ENCODE measurements at places on chromosomes 13 and 19. TPM values are rescaled to one million over a fixed set of nuclear protein-coding genes. Genes with fewer than 3 reads are reported as not detected.

Gene EDNRB
- polyA plus RNA-seq = 11.0 TPM

Gene CDC42EP5
- 12.8 TPM for polyA plus RNA-seq

Gene CALR3
- polyA plus RNA-seq = 0.07 TPM

Gene FGF14
- 0.32 TPM for polyA plus RNA-seq

Gene PRR20C
- polyA plus RNA-seq = not detected

Gene PSG3
- not detected for polyA plus RNA-seq

Gene RASGRP4
- 1.7 TPM for polyA plus RNA-seq

Gene BICRA
- polyA plus RNA-seq = 2.2 TPM

Gene ARMC6
- 25.8 TPM for polyA plus RNA-seq

Gene SERPINE3
- polyA plus RNA-seq = not detected

Gene KLK15
- 0.07 TPM for polyA plus RNA-seq

Gene SIGLEC12
- polyA plus RNA-seq = 2.4 TPM

DNA sequence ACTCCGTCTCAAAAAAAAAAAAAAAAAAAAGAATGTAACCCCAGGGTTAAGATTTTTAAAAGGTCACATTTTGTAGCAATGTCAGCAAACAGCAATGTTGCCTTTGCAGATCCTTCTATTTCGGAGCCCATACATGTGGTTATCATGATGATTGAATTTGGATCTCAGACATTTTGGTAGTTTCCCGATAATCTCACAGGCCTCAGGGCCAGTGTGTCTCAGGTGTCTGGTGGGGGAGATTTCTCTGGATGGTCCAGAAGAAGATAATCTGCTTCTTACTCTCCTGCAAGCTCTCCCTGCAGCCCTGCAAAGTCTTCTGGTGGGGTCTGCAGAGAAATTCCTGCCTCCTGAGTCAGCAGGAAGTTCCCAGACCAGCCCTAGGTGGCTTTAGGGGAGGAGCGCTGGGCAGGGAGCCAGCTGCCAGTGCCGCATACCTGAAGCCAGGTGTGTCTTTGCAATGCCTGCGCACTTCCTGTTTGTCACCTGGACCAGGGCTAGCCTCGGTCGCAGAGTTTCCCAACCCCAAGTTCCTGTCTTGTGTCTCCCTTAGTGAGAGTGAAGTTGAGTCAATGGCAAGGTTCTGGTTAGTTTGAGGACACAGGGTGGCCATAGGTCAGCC is 1.4 kb downstream of the SH2D3A start:
- H3K27me3 ChIP-seq = no peaks in the 10 kb centered on the region
- H3K27ac ChIP-seq = peak overlapping the region; percentile 93
- H3K36me3 ChIP-seq = no peaks in the 10 kb centered on the region
- peaks cover 6% of the 10 kb centered on the region for H3K4me1 ChIP-seq
- H3K4me3 ChIP-seq = no peak overlapping the region

DNA sequence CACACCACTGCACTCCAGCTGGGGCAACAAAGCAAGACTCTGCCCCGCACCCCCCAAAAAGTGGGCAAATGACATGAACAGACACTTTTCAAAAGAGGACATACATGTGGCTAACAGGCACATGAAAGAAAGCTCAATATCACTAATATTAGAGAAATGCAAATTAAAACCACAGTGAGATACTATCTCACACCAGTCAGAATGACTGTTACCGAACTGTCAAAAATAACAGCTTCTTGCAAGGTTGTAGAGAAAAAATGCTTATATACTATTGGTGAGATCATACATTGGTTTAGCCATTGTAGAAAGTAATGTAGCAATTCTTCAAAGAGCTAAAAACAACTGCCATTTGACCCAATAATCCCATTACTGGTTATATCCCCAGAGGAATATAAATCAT is 99.5 kb upstream of the SPATA13 start:
- H3K36me3 ChIP-seq = no peaks in the 10 kb centered on the region
- H3K4me1 ChIP-seq = peaks cover 10% of the 10 kb centered on the region
- no peak overlapping the region for H3K27ac ChIP-seq
- no peak for DNase-seq
- H3K27me3 ChIP-seq = no peaks in the 10 kb centered on the region

DNA sequence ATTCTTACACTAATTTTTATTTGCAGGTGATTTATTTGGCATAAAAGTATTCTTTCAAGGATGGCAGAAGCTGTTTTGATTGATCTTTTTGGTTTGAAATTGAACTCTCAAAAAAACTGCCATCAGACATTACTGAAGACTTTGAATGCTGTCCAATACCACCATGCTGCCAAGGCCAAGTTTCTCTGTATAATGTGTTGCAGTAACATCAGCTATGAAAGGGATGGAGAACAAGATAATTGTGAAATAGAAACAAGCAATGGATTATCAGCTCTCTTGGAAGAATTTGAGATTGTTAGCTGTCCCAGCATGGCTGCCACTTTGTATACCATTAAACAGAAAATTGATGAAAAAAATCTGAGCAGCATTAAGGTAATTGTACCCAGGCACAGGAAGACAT is 1.2 kb downstream of the LACC1 start:
- H3K4me3 ChIP-seq = no peak overlapping the region
- H3K4me1 ChIP-seq = peaks cover 35% of the 10 kb centered on the region
- H3K36me3 ChIP-seq = no peaks in the 10 kb centered on the region
- no peaks in the 10 kb centered on the region for H3K27me3 ChIP-seq

- no peaks in the 10 kb centered on the region for H3K36me3 ChIP-seq
- no peaks in the 10 kb centered on the region for H3K4me1 ChIP-seq
- H3K27ac ChIP-seq = no peak overlapping the region
Observed at GRCh38 chr13:36919171-36919832, 736 bp downstream of the SMAD9 start.

GRCh38 chr13:48318821-48319511 is 15.4 kb downstream of the RB1 start:
- H3K4me1 ChIP-seq = no peaks in the 10 kb centered on the region
- H3K27ac ChIP-seq = no peak overlapping the region
- H3K27me3 ChIP-seq = no peaks in the 10 kb centered on the region
- peak overlapping the region; percentile 11 for H3K4me3 ChIP-seq

GRCh38 chr13:114027826-114028225 is 54.0 kb upstream of the C13orf46 start:
- H3K27me3 ChIP-seq = no peaks in the 10 kb centered on the region
- H3K4me1 ChIP-seq = peaks cover 55% of the 10 kb centered on the region
- no peak overlapping the region for H3K27ac ChIP-seq
- DNase-seq = no peak

DNA sequence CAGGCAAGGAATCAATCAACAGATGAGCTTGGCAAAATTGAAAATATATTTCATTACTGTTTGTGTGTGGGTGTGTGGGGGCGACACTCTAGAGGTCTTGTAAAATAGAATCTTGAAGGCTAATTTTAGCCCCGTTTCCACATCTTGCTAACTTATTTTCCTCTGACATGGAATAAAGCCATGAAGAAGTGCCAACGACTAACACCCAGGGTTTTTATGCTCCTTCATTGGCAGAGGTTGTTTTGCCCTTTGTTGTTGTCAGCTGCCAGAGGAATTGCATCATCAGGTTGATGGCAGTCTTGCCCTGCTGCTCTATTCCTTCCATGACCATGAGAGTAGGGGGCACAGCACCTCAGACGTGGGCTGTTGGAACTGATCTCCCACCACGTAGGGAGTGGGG is 30.6 kb upstream of the FAM216B start:
- H3K4me3 ChIP-seq = no peak overlapping the region
- DNase-seq = no peak
- H3K27ac ChIP-seq = no peak overlapping the region

DNA sequence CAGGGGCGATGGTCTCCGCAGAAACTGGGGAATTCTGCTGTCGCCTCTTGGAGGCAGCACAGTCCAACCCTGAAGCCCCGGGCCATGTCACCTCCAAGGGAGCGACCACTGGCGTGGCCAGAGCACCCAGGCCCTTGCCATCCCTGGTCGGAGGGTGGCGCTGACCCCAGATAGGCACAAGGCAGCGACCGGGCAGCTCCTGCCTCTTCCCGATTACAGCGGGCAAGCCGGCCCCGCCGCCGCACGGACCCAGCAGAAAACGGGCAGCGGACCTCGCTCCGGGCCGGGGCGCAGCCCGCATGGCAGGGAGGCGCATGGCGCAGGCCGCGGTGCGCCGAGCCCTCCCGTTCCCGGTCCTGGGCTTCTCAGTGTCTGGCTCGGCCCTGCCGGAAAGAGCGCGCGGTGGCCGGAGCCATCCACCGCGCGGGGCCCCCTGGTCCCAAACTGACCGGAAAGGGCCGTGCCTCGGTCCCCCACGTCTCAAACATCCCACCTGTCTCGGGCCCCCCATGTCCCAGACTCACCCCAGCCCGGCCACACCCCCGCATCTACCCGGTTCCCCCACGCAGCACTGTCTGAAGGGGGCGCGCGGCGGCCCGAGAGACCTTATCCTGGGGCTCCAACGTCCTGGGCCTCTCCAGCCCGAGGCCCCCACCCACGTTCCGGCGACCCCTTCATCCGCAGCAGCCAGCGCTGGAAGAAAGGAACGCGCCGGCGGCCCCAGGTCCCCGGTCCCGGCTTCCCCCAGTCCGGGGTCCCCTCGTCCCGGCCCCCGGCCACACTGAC is 727 bp downstream of the CERS1 start:
- peaks cover 29% of the 10 kb centered on the region for H3K4me1 ChIP-seq
- peaks cover 17% of the 10 kb centered on the region for H3K36me3 ChIP-seq
- H3K27ac ChIP-seq = no peak overlapping the region
- H3K4me3 ChIP-seq = peak overlapping the region; percentile 67

- H3K27ac ChIP-seq = no peak overlapping the region
- no peaks in the 10 kb centered on the region for H3K4me1 ChIP-seq
- H3K4me3 ChIP-seq = no peak overlapping the region
- H3K27me3 ChIP-seq = no peaks in the 10 kb centered on the region
- no peaks in the 10 kb centered on the region for H3K36me3 ChIP-seq
- DNase-seq = no peak
Observed at GRCh38 chr13:37539976-37540605, 58.5 kb downstream of the POSTN start.

- DNase-seq = no peak
- H3K27ac ChIP-seq = no peak overlapping the region
- no peaks in the 10 kb centered on the region for H3K4me1 ChIP-seq
- H3K36me3 ChIP-seq = no peaks in the 10 kb centered on the region
- H3K4me3 ChIP-seq = no peak overlapping the region
Observed at GRCh38 chr13:67267136-67267535, 37.0 kb upstream of the PCDH9 start.

- peaks cover 33% of the 10 kb centered on the region for H3K27me3 ChIP-seq
- H3K4me3 ChIP-seq = no peak overlapping the region
- DNase-seq = no peak
- H3K4me1 ChIP-seq = no peaks in the 10 kb centered on the region
- H3K36me3 ChIP-seq = no peaks in the 10 kb centered on the region
Observed at GRCh38 chr19:35975608-35976214, 19.3 kb upstream of the SDHAF1 start.

GRCh38 chr13:27289011-27289665 is 18.5 kb downstream of the RASL11A start:
- H3K27me3 ChIP-seq = no peaks in the 10 kb centered on the region
- DNase-seq = no peak
- H3K4me1 ChIP-seq = no peaks in the 10 kb centered on the region
- no peak overlapping the region for H3K27ac ChIP-seq

DNA sequence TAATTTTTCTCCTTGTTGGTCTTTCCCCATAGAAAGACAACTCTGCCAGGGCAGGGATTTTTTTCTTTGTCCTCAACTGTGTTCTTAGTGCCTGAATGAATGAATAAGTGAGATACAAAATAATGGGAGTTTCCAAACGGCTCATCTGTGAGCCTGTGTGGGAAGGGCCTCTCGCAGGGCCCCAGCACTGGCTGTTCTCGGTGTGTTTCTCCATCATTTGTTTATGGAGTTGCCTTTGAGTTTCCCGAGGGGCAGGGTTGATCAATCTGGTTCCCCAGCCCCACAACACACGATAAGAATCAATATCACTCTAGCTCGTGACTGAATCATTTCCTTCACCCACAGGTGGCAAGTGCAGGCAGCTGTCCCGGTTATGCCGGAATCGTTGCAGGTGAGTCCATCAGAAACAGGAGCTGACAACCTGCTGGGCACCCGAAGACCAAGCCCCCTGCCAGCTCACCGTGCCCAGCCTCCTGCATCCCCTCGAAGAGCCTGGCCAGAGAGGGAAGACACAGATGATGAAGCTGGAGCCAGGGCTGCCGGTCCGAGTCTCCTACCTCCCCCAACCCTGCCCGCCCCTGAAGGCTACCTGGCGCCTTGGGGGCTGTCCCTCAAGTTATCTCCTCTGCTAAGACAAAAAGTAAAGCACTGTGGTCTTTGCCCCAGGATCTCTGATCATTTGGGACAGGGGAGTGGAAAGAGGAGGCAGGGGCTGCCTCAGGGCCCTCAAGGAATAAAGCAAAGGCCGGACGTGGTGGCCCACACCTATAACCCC is 14.9 kb downstream of the FXYD5 start:
- no peak overlapping the region for H3K4me3 ChIP-seq
- no peak for DNase-seq
- H3K27me3 ChIP-seq = no peaks in the 10 kb centered on the region
- peak overlapping the region; percentile 88 for H3K27ac ChIP-seq
- peaks cover 43% of the 10 kb centered on the region for H3K36me3 ChIP-seq
